Head of caudate nucleus (tissue), 42 donors: ENCODE measurements at places on chromosomes 4 and X.
A peak's percentile ranks its signal among the peaks of the same experiment; 100 is the strongest.

DNA sequence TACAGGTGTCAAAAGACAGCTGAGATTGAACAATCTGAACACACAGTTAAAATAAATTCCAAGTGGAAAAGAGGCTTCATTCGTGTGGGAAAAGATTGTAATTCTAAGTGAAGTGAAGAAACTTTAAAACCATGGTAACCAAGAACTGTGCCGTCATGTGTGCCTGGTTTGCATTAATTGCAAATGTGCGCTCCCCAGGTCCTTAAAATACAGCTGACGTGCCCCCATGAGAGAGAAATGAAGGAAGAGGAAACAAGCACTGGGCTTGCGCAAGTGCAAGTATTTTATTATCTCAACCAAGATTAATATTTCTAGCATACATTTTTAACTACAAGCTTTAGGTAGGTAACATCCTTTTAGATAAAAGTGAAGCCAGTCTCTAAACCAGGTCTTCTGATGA, 92.5 kb downstream of the PARM1 start:
- no peak for DNase-seq

GRCh38 chrX:16658284-16658683, 8.3 kb downstream of the S100G start:
- DNase-seq = no peak

DNA sequence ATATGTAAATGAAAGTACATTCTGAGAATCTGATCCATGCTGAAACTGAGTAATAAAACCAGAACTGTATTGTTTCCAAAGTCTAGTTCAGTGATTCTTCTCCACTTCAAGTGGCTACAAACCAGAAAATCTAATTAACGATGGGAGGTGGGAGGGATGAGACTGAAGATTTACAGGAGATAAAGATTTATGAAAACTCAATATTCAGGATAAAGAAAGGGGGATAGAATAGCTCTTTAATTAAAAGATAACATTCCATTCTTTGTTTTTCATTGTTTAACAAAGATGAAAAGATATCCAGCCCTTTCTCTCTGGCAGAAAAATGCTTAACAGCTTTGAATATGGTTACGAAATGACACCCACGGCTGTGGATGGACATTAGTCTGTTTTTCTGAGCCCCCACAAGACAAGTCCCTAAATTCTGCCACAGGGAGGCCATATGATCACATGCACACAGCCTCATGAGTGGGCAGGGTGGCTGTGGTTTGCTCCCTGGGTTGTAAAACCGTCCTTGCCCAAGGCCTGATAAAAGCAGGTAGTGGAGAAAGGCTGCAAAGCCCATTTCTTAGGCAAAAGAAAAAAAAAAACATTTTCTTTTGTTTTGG, 36.4 kb downstream of the TMEM150C start:
- DNase-seq = no peak

DNA sequence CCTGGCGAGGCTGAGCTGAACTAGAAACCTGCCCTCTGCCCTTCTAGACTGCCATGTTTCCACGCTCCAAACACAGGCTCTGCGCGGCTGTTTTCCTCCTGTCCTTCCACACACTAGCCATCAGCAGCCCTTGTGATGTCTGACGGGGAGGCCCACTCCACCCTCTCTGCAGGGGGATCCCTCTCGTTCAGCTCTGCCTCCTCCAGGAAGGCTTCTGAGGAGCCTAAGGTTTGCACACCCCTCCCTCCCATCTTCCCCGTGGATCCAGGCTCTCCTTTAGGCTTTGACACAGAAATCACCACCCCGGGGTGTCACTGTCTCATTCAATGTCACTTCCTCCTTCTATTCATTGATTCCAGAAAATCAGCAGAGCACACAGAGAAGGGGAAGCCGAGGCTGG, 38.6 kb upstream of the CRMP1 start:
- DNase-seq = peak; percentile 36

- DNase-seq = no peak
These were observed 11.2 kb downstream of the APELA start for GRCh38 chr4:164888096-164888715.

DNA sequence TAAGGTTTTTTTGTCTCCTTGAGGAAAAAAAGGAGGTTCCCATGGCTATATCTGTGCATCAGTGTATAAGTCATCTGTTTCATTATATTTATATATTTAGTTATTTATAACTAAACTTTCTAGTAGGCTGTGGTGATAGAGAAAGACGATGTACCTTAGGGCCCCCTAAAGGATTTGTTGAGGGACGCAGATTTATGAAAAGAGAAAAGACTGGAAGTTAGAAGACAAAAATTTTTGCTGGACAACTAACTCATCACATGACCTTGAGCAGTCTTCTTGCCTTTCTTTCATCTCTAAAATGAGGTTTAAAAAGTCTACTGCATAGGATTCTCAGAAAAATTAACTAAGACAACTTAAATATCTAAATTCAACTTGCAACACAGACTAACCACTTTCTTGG, 6.1 kb downstream of the GASK1B start:
- no peak for DNase-seq

DNA sequence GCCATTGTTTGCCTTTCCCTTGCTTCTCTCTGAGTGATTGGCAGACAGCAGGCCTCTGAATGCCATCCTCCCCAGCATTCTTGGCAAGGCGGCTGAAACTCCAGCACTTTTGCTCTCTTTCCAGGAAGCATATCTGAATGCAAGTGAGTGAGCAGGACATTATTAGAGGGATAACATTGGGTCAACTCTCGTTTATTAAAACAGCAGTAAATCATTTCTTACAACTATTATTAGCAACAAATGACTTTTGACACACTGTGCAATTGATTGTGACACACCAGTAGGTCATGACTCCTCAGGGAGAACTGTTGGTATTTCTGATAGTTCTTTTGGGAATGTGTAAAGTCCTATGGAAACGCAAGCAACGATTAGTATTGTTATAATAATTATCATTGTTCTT, 103.8 kb downstream of the EFNB1 start:
- no peak for DNase-seq

- DNase-seq = no peak
These were observed 63.8 kb downstream of the CORIN start for GRCh38 chr4:47774079-47774478.

DNA sequence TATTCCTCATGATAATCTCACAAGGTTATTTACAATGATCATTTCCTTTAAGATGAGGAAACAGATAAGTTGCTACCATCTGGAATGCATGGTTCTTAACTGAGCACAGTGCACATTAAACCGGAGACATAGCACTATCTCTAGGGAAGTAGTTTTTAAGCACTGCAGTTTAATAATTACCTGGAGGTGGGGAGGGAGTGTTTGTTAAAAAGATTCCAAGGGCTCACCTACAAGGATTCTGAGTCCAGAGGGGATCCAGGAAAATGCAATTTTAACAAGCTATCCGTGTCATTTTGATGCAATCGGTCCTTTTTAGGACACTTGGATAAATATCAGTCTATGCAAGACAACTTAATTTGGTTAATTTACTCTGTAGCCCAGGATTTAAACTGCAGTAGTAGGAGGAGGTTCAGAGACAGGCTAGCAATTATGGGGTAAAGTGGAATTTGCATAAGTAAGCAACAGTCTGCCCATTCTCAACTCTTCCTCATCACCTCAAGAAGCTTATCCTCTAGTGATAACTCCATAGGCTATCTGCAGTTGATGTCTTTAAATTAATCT, 2.8 kb upstream of the PDLIM5 start:
- no peak for DNase-seq

- no peak for DNase-seq
These were observed 334.0 kb upstream of the NDST3 start for GRCh38 chr4:117700111-117700892.

DNA sequence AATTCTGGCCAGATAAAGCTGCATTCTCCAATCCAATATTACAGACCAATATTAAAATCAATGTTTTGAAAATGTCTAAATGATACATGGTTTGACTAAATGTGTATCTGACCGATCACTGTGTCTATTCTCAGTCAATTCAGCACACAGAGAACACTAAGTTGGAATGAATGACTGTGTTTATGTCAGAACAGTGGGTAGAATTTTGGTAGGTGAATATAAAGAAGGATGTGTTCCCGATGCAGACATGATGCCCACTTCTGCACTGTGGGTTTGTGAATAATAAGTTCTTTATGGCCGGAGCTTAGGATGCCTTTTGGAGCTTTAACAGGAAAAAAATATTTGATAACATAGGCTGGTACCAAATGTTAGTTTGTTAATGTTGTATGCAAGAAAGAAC, 113.2 kb upstream of the GIMD1 start:
- no peak for DNase-seq

DNA sequence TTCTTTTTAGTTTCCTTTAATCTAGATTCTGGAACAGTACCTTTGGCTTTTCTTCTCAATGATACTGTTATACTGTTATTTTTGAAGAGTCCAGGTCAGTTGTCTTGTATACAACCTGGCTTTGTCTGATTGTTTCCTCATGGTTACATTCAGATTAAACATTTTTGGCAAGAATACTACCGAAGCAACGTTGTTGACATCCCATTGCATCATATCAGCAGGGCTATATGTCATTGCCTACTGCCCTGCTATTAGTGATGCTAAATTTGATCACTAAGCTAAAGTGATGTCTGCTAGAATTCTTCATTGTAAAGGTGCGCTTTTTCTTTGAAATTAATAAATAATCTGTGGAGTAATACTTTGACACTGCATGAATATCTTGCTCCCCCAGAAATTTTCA, 5.8 kb upstream of the ATP1B4 start:
- no peak for DNase-seq

GRCh38 chr4:79645942-79646341, 237.9 kb upstream of the GK2 start:
- no peak for DNase-seq

- DNase-seq = no peak
These were observed 8.9 kb upstream of the HAND2 start for GRCh38 chr4:173538909-173539445.

DNA sequence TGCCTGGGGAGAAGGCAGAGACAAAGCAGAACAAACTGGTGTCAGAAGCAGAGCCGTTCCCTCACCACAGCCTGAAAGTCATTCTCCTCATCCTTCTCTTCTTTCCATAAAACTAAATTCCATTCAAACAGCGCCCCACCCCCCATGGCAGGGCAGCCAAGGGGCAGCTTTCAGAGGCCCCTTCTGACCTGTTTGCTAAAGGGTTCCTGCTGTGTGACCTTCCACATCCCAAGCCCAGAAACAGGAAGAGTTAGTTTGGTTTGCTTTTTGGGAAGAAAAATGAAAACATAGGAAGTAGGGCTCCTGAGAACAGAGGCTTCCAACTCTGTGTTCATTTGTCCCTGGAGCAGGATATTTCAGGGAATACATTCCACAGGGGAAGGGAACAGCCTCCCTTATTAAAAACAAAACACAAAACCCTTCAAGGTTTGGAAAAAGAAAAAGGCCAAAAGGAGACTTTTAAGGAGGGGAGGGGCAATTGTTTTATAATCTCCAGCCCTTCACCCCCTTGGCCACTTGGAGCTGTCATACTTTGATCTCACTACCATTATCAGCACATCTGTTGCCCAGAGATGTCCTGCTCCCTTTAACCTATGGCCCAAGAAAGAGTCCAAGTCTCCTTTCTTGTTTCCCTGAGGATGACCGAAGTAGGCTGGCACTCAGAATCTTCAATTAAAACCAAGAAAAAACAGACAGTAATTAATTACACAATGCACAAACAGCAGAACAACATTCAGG, 25.3 kb downstream of the STARD8 start:
- no peak for DNase-seq

- no peak for DNase-seq
These were observed 4.3 kb downstream of the HADH start for GRCh38 chr4:107993969-107994368.

DNA sequence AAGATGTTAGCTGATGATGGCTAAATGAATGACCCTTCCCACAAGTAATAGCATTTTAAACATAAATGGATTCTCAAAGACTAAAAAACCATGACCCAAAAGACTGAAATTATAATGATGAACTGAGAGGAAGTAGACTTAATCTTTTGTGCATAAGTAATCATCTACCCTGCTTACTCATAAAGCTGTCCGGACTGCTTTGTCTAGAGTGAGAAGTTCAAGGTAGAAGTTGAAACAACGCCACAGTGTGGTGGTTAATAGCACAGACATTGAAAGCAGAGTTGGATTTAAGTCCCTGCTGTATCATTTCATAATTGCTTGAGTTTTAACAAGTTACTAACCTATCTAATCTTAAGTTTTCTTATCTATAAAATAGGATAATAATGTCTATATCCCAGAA, 346.6 kb downstream of the CENPC start:
- no peak for DNase-seq

DNA sequence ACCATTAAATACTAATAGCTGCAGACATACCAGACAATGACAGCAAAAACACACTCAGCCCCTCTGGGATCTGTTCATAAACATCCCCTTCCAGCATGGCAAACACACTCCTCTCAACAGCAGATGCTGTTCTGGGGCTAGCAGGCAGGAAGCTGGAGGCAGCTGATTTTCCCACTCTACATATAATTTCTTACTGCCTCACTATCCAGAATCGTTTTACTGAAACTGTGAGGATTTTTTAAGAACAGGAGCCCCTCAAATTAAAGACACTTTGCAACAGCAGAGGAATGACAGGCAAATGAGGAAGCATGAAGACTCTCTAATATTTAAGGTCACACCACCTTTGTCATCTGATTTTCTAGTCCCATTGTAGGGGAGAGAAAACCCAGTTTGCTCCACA, 2.2 kb downstream of the MAPK10 start:
- peak; percentile 38 for DNase-seq

- DNase-seq = no peak
These were observed 964 bp upstream of the HMGB2 start for GRCh38 chr4:173334891-173335752.

DNA sequence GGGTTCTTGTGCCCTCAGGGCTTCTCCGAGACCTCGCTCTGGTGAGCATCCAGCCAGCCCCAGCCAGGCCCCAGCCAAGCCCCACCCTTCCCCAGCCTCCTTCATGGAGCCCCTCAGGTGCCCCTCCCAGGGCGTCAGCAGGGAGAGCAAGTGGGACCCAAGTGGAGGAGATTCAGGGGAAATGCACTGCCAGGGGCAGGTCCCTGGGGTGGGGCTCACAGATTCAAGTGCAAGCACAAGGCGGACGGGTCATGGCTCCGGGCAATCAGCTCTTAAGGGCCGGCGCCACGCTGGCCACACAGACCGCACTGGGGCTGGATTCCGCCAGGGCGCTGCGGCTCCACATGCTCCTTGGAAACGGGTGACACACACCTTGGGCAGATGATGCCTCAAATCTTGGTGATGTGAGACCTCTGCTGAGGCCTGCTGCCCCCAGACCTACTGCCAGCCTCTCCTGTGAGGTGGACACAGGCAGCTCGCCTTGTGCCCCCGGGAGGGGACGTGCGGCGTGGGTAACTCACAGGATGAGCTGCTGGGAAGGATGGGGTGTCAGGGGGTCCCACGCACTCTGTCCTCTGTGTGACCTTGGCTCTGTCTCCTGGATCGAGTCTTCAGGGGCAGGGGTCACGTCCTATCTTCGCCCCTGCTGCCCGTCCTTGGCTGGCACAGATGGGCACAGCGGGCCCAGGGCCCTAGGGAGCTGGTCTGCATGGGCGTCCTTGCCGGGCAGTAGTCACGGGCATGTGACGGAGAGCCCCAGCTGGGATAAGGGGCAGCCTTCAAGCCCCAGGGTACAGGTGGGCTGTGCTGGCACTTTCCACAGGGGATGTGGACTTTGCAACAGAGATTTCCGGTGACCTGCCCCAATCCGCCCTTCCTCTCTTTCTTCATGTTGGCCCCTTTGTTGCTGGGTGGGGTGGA, 17.1 kb downstream of the NAT8L start:
- DNase-seq = no peak

- DNase-seq = no peak
These were observed 77.0 kb downstream of the COQ2 start for GRCh38 chr4:83207497-83208101.
